ENCODE measurements at places on chromosomes 4 and X.

DNA sequence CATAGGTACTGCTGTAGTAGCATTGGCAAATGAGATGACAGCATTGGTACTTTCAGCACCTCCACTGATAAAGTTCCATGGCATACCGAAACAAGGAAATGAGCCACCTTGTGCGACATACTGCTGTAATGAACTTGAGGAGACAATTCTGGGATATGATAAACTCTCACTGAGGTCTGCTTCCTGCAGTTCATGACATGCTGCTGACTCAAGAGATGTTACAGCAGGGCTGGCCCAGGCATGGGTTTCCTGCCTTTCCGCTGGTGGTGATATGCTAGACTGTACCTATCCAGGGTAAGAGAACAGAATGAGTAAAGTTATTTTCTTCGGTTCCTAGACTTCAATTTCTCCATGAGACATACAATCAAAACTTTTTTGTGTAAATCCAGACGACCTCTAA, 17.1 kb downstream of the BEND2 start:
- DNase-seq = no peak

DNA sequence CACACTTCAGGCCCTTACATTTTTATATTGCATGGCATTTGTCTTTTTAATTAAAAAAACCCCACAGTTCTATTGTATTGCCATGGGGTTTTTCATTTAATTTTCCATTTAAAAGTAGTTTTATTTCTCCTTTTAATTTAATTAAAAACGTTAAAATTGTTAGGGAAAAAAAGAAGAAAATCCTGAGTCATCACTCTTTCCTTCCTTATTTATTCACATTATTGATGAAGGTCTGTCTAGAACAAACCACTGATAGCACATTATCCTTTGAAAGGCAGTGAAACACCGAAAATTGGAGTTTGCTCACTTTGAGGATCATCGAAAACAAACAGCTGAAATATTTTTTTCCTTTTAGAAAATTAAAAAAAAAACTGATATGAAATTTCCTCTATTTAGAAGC, 759.7 kb upstream of the MAGEB2 start:
- no peak for DNase-seq

- DNase-seq = no peak
These were observed 24.8 kb downstream of the SMIM20 start for GRCh38 chr4:25938787-25939186.

- no peak for DNase-seq
These were observed 202.4 kb downstream of the CHIC2 start for GRCh38 chr4:53861856-53862610.

DNA sequence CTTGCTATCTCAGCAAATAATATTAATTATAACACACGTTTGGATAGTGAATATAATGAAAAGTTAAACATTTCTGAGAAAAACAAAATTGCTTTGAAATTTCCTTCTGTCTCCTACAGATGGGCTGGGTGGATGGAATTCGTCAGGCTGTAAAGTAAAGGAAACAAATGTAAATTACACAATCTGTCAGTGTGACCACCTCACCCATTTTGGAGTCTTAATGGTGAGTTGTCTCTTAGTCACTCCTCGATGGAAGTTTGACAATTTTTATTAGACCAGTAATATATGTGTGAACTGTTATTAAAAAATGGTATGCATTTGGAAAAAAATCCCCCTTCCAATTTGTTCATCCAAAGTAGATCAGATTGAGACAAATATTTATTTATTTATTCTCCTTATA, 92.5 kb upstream of the BRS3 start:
- DNase-seq = no peak

- no peak for DNase-seq
These were observed 17.4 kb downstream of the YY2 start for GRCh38 chrX:21873063-21873775.

DNA sequence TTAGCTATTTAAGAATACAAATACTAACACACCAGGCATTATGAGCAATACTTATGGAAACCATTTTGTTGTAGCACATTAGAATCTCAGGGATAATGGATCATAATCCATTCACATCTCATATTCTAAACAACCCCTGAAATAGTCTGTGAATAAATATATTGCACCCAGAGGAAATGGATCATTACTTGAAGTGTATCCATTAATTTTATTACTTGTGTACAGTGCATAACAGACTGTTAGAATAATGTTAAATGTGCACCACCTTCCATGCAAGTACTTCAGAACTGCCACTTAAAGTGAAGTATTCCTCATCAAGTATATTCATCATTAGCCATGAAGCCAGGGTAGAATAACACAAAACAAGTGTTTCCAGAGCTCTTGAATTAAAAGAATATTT, 715.5 kb downstream of the DMD start:
- no peak for DNase-seq

GRCh38 chr4:182280436-182281111, 37.4 kb downstream of the TENM3 start:
- peak; percentile 8 for DNase-seq

GRCh38 chr4:5952286-5952974, 59.5 kb upstream of the CRMP1 start:
- no peak for DNase-seq

All from caudate nucleus (tissue), 63 donors.